AG09309 (cell line): ENCODE measurements at places on chromosomes 1 and 21.

DNA sequence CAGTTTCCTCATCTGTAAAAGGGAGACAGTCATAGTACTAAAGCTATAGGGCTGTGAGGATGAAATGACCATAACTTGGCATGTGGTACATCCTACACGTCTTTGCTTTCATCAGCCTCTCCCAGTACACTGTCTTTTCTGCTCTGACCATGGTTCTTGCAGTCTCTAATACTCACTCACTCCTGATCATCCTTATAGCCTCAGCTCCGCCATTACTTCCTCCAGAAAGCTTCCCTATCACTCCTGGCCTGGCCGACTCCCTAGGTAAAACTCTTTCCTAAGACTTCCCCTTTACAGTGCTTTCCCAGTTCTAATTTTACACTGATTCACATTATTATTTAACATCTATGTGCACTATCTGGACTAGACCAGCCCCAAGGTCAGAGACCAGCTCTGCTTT lies 5.0 kb upstream of the MRPL24 start:
- DNase-seq, result no peak

DNA sequence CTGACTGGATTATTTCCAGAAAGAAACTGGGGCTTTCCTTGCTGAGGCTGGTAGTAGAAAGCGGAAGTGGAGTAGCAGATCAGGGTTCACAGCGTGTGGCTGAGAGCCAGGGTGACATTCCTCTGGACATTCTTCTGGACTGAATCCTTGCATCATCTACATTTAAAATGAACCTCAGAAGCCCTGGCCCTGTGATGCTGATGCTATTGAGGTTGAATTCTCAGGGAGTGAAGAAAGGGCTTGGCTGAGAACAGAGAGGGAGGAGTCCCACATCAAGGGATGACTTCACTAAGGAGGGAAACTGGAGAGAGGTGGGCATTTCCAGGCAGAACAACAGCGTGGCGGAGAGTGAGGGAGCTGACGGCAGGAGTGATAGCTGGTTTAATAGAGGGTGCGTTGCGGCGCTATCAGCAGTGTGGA lies 102.3 kb upstream of the LMO4 start:
- peak; percentile 97 for DNase-seq

DNA sequence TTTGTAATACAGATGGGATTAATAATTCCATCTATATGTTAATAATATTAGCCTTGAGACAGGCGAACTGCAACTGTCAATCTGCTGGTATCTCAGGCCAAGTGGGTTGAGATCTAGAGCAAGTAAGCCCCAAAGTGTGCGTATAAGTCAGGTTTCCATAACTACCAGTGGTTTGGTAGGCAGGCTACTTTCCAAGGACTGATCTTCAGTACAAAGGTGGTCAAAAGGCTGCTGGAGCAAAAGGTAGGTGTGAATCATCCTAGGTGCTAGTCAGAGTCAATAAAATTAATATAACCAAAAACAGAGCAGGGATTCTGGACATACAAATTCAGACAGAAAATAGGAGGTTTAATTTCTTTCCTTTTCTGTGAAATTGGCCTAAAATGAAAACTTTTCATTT lies 328.0 kb downstream of the TGFB2 start:
- DNase-seq, result no peak

DNA sequence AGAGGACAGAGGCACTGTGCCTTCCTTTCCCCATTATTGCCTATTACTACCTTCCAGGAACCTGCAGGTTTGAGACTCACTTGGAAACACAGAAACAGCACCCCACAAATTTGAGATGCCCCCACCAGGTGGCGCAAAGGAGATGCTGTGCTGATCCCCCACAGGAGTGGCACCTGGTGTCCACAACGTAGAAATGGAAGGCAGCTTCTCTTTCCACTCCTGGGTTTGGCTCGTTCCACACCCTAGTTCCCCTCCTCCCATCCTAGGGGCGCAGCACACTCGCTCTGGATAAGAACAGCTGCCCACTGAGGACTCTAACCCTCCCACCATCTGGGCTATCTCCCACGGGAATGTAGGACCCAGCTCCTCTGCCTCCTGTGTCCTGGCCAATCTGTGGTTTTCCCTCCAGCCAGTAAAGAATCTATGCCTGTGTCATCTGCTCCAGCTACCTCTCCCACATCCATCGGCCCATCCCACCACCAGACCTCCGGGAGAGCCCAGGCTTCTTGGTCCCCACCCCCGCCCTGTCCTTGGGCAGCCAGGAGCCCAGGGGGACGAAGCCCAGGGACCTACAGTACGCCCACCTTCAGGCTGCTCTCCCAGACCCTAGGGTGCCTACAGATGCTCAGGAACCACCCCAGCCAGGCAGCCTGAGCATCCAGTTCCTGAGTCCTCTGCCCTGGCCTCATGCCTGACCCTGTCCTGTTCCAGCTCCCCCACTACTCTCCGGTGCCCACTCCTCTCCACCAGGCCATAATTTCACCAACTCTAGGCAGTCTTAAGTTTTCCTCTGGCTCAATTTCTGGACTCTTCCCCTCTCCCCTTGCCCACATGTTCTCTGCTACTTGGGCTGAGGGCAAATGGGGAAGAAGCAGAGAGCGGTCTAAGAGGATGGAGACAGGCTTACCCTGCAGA lies 549 bp downstream of the THBS3 start:
- no peak for DNase-seq

DNA sequence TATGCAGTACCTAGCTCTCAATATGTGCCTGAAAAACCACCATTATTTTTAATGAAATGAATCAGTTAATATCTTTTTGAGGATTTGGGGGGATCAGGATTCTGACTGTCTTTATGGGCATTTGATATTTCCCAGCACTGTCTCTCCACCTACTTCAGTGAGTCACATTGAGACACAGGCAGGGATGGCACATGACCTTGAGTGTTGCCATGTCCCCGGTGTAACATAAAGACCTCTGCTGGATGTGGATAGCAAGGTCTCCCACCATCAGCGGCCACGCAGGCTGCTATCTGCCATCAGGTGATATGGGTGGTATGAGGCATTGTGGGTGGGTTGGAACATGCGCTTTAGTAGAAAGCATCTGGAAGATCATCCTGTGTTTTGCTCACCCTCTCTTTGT lies 103.2 kb downstream of the RGL1 start:
- no peak for DNase-seq

- no peak for DNase-seq
Observed at GRCh38 chr1:226632169-226632879, 83.8 kb downstream of the STUM start.

DNA sequence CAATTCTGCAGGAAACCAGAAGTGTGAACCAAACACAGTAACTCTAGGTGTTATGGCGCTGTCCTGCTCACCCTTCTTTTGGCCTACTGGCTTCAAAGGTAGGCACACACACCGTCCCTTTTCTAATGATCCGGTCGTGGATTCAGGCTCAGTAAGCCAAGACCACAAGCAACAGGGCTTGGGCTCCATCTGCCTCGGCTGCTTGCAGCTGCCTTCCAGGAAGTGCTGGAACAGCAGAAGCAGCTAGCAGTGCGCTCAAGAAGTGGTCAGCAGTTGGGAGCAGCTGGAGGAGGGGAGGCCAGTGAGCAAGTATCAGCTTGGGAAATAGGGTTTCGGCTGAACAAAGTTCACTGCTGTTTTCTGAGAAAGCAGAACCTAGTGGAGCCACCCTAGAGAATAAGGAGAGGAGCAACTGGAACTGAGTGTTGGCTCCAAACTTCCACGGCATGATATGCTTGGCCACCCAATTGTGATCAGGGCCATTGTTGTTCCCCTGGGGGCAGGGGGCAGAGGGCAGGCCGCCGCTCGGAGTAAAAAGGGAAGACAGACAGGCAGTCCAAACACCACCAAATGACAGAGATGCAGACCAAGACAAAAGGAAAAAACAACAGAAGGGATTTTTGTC lies 173.4 kb downstream of the TOMM20 start:
- no peak for DNase-seq

DNA sequence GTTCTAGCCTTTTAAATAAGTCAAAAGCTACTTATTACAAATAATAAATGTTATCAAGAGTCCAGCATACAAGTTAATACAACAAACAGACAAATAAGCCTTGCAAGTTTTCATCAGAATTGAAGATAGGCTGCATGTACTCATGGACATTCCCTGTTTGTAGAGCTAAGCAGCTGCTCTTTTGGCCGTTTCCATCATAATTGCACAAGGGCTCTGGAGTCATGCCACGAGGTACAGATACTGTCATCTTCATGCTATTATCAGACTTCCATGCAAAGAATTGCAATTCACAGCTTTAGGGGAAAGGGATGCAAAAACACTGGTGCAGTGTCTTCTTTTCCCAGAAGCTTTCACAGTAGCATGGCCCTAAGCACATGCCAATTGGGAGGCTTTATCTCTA lies 52.8 kb upstream of the TBX15 start:
- peak; percentile 5 for DNase-seq

GRCh38 chr1:54995835-54996234 lies 2.9 kb upstream of the BSND start:
- DNase-seq, result no peak

DNA sequence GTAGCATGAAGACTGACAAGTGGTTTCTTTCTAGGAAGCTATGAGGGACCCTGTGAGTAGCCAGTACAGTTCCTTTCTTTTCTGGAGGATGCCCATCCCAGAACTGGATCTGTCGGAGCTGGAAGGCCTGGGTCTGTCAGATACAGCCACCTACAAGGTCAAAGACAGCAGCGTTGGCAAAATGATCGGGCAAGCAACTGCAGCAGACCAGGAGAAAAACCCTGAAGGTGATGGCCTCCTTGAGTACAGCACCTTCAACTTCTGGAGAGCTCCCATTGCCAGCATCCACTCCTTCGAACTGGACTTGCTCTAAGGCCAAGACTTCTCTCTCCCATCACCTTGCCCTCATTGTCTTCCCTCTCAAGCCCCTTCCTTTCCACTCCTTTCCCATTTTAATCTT lies 3.4 kb upstream of the GABPB2 start:
- no peak for DNase-seq

DNA sequence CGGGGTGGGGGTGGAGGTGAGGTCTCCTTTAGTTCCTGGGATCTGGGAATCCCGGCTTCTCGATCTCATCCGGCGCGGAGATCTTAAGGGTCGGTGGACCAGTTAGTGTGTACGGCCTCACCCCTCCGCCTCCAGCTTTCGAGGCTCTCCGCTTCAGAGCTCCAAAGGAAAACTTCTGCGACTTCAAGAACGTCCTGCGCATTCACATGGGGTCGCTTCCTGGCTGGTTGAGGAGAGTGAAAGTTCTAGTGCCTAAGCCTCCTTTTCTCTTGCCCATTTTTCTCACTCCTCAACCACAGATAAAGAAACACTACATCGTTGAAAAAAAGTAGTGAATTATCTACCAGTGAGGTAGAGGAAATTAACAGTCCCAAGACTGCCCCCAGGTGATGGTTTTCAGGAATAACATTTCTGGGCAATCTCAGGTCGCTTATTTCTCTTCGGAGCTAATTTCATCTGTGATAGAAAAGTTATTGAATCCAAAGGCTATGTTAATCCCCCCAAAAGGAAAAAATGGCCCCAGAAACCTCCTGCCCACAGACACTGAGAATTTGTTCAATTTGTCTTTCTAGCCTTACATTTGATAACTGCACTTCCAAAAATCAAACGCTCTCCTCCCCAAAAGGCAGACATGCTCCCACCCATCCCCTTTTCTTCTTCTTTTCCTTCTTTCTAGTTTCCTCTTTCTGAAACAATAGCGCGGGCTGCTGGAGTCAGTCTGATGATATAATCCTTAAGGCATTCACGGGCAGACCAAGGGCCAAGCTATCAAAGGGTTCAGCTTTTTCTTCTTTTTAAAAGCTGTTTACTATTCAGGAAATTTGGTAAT lies 20.6 kb upstream of the TBX15 start:
- DNase-seq, result no peak

DNA sequence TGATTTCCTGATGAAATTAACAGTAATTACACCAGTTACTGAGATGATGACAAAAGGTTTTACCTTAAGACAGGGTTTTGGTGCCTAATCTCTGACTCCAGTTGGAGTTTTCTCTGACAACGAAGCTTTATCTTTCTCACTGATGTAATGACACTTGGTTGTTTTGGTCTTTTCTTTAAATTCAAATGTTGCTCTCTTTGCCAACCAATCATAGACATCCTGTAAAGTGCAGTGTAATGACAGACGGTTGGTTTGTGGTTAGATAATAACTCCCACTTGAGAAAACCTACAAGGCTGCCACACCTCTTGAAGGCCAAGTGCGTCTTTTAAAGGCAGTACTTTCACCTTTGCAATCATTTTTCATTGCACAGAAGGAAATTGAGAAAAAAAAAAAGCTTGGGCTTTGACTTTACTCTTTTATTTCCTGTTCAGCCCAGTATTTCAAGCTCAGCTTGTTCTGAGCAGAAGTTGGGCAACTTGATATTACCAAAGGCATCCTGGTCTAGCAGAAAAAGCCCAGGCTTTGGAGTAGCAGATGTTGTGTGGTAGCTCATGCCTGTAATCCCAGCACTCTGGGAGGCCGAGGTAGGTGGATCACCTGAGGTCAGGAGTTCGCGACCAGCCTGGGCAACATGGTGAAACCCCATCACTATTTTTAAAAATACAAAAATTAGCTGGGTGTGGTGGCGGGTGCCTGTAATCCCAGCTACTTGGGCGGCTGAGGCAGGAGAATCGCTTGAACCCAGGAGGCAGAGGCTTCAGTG lies 14.9 kb downstream of the PDIK1L start:
- no peak for DNase-seq

DNA sequence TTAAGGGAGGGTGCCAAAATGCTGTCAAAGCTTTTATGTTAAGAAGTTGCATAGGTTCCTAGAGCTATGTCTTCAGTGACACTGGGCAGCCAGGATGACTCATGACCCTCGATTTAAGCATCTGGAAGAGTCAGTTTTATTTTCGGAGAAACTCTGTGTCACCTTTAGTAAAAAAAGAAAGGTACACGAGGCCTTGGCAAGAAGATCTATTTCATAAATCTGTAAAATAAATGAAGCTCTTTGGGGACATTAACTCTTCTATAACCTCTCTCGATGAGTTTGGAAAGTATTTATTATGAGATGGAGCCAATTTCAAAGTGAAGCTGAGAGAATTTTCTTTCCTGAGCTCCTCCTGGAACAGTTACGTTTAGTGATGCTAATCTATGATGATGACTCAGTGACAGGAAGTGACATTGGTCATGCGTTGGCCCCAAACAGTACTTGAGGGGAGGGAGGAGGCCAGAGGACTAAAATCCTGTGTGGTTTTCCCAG lies 156.5 kb downstream of the HLX start:
- DNase-seq, result no peak

DNA sequence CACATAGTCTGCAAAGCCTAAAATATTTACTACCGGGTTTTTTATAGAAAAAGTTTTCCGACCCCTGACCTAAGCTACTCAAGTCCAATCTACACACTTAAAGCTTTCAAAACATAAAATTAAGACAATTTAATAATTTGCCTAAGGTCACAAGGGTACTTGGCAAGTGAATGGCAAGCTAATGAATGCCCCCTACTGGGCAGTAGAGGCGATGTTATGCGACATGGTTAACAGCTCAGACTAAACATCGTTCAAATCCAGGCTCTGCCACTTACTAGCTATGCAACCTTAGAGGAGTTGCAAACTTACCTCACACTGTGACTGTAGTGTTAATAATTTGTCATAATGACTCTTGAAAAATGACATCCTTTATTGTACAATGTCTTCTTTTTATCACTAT lies 317.2 kb upstream of the NFIA start:
- DNase-seq, result no peak

GRCh38 chr1:65066419-65066765 lies 81.6 kb upstream of the AK4 start:
- DNase-seq, result no peak
